Fibroblast of mammary gland (primary cell): ENCODE measurements at places on chromosomes 5 and 9.
A peak's percentile ranks its signal among the peaks of the same experiment; 100 is the strongest.

DNA sequence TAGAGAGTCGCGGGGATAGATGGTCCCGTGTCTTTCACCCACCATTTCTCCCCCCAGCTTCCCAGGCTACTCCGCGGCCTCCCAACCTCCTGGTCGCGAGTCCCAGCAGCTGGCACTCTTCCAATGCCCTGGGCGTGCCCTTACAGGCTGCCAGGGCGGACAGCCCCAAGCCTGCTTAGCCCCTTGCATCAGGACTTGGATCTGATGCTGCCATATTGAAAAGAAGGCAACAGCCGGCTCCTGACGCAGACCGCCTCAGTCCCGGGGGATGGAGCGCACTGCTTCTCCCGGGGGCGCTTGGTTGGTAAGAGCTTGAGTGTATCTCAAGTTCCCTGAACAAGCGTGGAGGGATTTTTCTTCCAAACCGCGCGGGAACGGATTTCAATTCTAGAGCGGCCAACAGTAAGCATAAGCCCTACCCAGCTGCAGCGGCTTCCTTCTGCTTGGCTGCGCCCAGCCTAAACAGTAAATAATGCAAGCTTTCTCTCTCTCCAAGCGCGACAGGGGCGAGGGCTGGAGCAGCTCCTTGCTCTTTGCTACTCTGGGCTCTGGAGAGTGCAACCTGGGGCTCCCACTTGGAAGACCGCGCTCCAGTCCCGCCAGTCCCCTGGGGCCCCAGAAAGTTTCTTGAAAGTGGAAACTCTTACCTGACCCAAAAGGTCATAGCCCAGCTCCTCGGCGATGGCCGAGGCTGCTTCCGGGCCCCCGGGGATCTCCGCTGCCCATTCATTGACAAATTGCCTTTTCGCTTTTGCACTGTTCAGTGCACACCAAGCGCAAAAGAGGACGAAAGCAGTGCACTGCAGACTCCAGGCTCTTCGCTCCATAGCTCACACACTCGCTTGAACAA, 607 bp downstream of the PCSK1 start:
- peak; percentile 49 for DNase-seq

GRCh38 chr9:97895695-97896332, 26.5 kb downstream of the TRMO start:
- peak; percentile 54 for DNase-seq

GRCh38 chr5:37492778-37493555, 113.8 kb downstream of the WDR70 start:
- DNase-seq, result no peak

- DNase-seq, result peak; percentile 52
Measured at GRCh38 chr5:120552638-120553037, 88.5 kb downstream of the PRR16 start.

GRCh38 chr5:66230551-66230950, 86.5 kb downstream of the SREK1 start:
- DNase-seq, result no peak
